ENCODE measurements at places on chromosomes 7 and 10.
A peak's percentile ranks its signal among the peaks of the same experiment; 100 is the strongest.

DNA sequence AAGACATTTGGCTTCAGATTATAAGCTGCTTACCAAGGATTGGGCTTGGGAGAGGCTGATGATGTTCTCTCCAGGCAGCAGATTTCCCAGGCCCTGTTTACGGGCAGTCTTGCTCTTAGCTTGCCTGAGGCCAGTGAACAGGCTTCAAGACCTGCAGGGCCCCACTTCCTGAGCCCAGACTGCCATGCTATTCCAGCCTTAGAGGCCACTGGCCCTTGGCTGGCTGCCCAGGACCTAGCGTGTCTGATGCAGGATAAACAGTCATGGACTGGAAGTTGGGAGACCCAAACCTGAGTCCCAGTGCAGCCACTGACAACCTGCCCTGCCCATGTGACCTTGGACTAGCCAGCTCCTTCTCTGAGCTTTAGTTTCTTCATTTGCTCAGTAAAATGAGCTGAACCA is 2.9 kb downstream of the PRXL2A start:
- peak; percentile 80 for DNase-seq

GRCh38 chr10:96850825-96851224 is 18.7 kb downstream of the LCOR start:
- no peak for DNase-seq

DNA sequence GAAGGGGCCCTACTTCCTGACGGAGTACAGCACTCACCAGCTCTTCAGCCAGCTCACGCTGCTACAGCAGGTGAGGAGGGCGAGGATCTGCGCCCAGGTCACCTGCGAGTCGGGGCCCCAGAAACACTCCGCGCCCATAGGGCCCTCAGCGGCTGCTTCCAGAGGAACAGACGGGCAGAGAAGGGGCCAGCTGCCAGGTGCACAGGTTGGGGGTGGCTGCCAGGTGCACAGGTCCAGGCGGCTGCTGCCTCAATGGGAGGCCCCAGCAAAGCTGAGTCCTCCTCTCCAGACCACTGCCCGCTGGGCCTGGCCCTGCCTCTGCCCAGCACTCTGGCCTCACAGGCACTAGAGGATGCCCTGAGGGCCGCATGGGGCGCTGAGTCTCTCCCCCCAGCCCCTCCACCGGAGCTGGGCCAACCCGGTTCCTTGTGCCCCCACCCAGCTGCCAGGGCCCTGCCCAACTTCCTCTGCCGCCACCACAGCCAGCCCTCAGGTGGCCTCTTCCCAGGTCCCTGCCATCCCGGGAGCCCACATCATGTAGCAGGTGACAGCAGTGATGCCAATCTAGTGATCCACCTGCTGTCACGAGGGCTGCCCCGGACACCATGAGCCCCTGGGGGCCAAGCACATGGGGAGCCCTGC is 17.0 kb upstream of the UTF1 start:
- DNase-seq, result no peak

DNA sequence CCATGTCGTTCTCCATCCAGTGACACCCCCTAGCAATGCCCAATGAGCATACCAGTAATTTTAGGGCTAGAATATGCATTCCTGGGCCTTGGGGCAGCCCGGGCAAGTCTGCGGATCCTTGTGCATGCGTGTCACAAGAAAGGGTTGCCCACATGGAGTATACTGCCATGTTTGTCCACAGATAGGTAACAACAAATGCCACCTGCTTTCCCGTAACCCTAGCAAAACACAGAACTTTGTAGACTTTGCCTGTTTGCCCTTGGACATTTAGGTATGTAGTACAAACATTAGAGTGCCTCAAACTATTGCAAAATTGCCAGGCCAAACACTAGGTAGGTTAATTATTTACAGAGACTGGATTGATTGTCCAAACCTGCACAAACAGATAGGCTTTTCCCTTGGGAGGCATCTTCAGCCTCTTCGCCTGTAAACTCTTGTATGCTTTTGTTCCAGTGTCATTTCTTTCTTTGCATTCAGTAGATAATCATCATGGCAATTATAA is 117.0 kb downstream of the ADCY1 start:
- DNase-seq, result peak; percentile 59

GRCh38 chr7:106142136-106142535 is 30.0 kb upstream of the SYPL1 start:
- no peak for DNase-seq
